ENCODE measurements at places on chromosomes 1 and 21.

- no peak for DNase-seq
Observed at GRCh38 chr1:9239622-9240401, 5.2 kb downstream of the H6PD start.

- DNase-seq: no peak
Observed at GRCh38 chr1:147591261-147591891, 50.1 kb downstream of the BCL9 start.

- no peak for DNase-seq
Observed at GRCh38 chr1:245999697-246000637, 507.1 kb downstream of the SMYD3 start.

GRCh38 chr1:996851-997712 is 2.8 kb downstream of the HES4 start:
- no peak for DNase-seq

GRCh38 chr1:17212487-17213121 is 7.7 kb downstream of the PADI1 start:
- no peak for DNase-seq

- no peak for DNase-seq
Observed at GRCh38 chr1:166843769-166844596, 4.7 kb downstream of the POGK start.

DNA sequence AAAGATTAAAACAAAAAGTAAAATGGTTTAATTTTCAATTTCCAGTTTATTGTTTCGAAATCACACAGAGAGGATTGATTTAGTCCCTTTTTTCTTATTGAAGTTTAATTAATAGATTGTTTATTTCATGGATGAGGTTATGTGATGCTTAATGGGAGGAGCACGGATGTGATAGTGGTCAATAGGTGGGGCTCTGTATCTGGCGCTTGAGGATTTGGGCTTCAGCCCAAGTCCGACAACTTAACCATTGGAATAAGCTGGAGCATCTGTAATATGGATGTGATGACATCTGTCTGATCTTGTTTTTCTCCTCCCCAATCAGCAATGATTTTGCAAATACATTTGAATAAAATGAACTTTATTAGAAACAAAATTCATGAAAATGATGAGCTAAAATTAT is 169.2 kb downstream of the LYPLAL1 start:
- DNase-seq: no peak
